ENCODE measurements at places on chromosomes 1 and 21.

- DNase-seq: no peak
These were observed 181.4 kb downstream of the ZP4 start for GRCh38 chr1:237709355-237709754.

GRCh38 chr1:97778718-97779117 lies 142.1 kb downstream of the DPYD start:
- DNase-seq: no peak

DNA sequence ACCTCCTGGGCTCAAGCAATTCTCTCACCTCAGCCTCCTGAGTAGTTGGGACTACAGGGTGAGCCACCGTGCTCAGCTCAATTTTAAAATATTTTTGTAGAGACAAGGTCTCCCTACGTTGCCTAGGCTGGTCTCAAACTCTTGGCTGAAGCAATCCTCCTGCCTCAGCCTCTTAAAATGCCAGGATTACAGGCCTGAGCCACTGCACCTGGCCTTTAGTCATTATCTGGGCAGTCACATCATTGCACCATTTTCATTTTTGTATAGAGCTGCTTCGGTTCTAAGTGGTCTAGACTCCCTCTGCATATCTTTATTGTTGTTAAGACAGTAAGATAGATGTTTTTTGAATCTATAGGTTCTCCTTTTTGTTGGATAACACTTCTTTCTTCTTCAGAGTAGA lies 39.9 kb downstream of the ATF3 start:
- no peak for DNase-seq

GRCh38 chr1:93728480-93729131 lies 47.0 kb upstream of the BCAR3 start:
- no peak for DNase-seq

DNA sequence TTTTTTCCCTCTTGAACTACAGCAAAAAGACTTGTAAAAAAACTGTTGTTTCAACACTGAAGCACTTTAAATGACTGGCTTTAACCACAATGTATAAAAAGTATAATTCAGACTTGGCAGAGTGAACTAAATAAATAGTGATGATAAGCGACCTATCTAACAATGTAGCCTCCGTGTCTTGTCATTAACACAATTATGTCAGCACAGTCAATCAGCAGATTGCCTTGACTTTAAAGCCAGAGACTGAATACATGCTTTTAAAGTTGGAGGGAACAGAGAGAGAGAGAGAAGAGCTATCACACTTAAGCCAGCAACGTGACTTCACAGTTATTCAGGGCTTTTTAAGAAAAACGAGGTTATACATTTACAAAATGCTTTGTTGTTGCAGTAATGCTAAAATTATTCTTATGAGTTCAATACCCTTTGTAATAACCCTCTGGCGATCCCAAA lies 378.1 kb downstream of the LMO4 start:
- no peak for DNase-seq
